ENCODE measurements at places on chromosomes 16 and 17.

DNA sequence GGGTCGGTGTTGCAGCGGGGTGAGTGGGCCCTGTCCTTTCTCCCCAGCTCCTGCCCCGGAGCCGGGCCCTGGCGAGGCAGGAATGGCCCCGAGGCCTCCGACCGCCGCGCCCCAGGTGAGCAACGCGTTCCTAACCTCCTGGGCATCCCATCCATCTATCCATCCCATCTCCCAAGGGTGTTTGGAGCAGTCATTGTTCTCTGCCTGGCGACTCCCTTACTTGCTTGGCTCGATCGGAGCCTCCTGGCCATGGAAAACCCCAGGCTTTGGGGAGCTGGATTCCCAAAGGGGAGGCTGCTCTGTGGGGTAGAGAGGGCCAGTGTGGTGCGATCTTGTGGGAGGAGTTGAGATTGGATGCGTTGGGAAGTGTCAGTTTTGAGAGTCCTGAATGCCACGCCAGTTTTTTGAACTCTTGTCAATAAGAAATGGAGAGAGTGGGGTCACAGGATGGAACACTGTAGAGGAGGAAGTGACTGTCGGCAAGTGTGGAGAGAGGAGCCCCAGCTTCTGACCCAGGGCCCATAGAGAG, 684 bp downstream of the ZFP90 start:
- DNase-seq, result peak; percentile 18

DNA sequence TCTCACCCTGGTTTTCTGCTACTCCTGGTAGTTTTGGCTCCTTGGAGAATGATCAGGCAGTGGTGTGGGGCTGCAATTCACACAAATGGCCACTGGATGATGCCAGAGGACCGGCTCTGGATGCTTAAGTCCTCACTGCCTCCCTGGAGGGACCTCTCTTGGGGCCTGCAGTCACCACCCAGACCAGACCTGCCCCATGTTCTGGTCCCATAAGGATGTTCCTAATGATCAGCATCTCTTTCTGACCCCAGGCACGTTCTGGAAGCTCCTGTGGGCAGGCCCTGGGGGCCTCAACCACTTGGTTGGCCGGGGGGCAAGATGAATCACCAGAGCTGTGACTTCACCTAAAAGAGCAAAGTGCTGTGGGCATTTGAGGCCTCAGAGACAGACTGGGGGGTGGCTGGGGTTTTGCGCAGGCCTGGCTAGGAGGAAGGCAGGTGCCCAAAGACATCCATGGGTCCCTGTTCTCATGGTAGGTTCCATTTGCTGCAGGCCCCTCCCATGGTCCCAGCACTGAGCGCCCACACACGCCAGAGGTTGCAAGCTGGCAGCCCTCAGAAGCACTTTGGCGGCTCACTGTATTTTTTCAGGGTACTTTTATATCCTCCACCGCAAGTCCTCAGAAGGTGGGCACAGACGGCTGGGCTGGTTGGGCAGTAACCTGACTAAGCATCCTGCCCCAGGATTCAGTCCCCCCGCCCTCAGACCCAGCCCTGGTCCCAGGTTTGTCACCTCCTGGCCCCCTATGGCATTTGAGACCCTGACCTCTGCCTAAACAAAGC, 53.2 kb downstream of the NT5M start:
- DNase-seq, result peak; percentile 87

DNA sequence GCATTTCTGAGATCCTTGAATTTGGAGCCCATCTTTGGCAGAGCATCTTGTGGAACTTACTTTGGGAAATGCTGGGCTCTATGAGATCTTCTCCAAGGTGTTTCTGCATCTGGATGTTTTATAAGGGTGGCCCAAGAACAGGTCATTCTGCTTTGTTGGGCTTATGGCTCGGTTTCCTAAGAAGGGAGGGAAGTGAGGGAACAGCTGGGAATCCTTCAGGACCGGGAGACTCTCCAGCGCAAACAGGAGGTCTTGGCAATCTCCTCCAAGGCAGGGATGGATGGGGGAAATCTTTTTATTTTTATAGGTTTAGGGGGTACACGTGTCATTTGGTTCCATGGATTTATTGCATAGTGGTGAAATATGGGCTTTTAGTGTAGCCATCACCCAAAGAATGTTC, 54.7 kb downstream of the IRX3 start:
- no peak for DNase-seq

DNA sequence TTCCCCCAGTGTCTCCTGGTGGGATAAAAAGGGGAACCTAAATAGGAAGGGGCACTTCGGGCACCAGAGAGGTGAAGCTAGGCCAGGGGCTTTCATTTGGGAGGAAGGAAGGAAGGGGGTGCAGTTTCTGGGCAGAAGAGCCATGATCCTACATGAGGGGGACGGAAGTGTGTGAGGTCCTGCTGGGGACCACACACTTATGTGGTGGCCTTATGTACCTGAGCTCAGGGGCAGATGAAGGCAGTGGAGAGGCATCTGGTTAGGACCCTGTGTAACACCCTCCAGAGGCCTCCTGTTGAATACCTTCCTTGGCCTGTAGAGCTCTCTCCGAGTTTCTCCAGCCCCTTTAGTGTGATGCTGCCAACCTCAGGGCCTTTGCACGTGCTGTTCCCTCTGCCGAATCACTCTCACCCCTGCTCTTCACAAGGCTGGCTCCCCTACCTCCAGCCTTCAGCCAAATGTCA, 21.2 kb downstream of the IGFBP4 start:
- DNase-seq, result peak; percentile 39

- no peak for DNase-seq
These were observed 24.4 kb upstream of the SEC14L1 start for GRCh38 chr17:77116371-77116860.

DNA sequence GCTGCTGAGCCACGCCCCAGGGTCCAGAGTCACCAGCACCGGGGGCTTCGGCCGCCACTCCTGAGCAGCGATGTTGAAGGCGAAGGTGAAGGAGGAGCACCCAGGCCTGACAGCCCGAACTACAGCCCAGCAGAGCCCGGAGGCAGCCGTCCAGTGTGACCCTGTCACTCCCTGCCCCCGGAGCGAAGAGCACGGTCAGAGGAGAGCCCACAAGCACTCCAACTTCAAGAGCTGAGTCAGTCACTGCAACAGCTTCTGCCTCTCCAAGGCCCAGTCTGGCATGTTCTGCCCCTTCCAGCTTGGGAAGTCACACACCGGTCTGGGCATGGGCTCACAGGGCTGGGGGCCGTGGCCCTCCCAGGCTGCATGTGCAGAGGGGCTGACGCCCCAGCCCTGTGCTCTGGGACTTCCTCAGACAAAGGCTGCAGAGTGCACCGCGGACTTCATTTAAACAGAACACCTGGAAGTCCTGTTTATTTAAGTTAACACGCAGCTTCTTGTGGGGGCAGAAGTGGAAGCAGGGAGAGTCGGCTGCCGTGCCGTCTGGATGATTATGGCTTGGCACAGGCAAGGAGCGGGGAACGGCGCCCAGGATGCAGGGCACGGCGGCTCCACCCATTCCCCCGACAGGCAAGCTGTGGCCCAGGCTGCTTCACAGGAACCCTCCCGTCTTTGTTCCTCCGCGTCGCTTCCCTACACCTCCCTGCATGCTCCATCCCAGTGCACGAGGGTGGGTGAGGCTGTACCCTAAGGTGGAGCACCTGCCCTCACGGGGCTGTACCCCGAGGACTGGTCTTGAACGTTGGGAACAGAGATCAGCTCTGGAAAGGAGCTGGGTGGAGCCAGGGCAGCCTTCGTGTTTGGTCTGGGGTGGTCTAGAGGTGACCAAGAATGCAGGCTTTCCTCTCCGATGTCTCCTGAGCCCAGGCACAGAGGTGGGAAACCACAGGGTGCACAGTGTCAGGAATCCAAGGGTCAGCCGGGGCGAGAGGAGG, 68.9 kb upstream of the METRNL start:
- peak; percentile 67 for DNase-seq

- DNase-seq, result no peak
These were observed 11.8 kb downstream of the GGA3 start for GRCh38 chr17:75249564-75249963.

Measured in fibroblast of lung (primary cell).